ENCODE measurements at places on chromosomes 3 and 15.
A peak's percentile ranks its signal among the peaks of the same experiment; 100 is the strongest.

DNA sequence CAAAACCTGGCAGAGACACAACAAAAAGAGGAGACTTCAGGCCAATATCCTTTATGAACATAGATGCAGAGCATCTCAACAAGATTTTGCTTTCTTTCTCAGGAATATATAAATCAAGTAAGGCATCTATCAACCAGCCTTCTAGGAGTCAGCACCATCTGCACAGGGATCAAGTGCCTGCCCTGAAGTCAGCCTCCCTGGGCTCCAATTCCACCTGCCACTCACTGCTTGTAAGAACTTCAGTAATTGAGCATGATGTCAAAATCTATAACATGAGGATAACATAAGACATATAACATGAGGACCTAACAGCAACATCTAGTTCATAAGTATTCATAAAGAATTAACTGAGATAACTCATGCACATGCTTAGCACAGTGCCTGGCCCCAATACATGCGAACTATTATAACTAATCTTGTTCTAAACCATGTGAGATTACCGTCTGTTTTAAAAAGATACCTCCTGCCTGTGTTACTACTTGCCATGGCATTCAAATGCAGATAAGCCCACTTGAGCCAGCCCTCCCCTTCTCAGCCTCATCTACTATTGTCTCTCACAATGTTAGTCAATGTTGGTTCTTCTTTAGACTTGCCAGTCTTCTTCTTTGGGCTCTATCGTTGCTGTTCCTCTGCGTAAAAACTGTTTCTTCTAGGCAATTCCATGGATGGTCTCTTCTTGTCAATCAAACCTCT, 91.6 kb downstream of the PLD1 start:
- no peak for DNase-seq

- no peak for DNase-seq
Measured at GRCh38 chr3:37129871-37130270, 44.5 kb downstream of the LRRFIP2 start.

DNA sequence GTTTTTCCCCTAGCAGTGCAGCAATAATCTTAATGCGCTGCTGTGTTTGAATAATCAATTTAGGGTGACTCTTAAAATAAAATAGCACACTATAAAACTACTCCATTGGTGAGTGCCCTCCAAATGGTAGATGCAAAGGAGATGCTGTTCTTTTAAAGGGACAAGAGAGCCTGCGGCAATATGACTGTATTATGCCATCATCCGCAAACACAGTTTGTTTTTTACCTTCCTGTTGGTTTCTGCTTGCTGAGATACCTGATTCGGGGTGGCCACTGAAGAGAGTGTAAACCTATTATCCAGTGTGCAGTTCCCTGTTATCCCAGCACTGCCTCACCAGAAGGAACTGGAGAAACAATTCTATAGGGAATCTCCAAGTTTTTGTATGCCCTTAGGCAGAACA, 523.1 kb upstream of the TGFBR2 start:
- no peak for DNase-seq

- no peak for DNase-seq
Measured at GRCh38 chr3:196127308-196128040, 45.6 kb upstream of the TFRC start.

DNA sequence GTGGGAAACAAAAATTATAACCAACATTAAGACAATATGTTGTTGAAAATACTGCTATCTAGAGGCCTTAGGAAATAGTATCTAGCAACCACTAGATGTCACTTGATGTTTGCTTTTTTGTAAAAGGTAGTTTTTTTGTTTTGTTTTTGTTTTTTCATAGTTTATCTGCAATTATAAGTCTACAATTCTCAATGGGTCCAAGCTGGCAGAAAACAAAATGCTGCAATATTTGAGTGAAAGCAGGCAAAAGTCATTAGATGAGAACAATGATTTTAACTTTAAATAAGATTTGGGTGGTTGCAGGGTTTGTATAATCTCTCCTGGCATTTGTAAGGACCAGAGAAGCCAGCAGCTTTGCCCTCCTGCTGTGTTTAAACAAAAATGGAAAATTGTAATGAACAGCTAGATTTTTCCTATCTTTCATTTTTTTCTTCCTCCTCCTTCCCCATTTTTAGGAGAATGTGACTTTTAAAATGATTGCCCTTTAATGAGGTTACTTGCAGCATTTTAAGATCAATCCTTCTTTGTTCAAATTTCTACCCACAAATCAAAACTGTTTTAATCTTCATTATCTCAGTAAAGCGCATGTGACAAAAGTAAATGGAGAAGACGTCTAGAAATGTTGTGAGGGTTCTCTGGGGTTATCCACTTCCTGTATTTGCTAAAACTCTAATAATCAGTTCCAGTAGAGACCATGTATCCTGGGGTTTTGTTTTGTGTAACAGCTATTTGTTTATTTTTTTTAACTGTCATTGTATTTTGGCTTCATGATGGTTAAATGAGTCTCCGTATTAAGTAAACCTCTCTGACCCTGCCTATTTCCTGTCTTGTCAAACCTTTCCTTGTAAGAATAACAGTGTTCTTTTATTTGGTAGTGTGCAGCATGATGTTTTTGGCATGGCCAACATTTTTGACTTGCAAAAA, 27.3 kb downstream of the DUT start:
- DNase-seq, result no peak

DNA sequence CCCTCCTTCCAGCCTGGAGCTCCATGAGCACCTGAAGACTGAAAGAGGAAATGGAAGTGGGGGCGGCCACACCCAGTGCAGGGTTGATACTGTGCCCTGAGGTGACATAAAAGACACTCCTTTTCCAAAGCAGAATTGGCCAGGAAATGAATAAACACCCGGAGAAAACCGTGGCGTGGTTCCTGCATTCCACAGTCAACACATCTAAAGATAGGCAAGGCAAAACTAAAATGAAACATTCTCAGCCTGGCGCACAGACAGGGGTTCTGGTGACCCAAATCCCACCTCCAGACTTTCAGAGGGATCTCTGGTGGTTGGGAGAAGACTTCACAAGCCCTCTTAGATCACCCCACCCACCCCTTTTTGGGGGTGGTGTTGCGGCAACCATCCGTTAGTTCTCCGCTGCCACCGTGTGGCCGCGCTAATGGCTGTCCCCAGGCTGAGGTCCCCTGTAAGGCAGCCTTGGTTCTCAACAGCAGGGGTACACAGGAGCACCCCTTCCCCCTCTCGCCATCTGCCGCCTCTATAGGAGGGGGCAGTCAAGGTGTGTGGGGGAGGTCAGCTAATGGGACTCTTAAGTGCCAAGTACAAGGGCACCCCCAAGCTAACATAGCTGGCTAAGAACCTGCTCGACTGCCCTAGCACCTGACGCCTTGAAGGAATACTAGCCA, 2.5 kb upstream of the MST1R start:
- no peak for DNase-seq

- no peak for DNase-seq
Measured at GRCh38 chr3:19573644-19574043, 360.4 kb downstream of the EFHB start.

DNA sequence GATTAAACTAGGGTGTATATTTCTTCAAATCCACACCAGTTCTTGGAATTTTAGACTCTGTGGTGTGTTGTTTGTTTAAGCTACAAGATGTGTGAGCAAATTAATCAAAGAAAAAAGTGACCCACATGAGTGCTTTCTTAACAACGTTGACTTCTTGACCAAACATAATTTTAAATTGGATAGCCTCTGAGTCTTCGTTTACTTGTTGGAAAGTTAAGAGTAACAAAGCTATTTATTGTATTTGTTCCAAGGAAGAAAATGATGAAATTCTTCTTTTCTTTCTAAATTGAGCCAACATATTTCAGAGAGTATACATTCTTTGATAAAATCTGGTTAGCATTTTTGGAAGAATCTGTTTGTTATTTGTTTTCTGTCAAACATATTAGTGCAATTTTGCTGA, 99.9 kb upstream of the IGSF10 start:
- no peak for DNase-seq

DNA sequence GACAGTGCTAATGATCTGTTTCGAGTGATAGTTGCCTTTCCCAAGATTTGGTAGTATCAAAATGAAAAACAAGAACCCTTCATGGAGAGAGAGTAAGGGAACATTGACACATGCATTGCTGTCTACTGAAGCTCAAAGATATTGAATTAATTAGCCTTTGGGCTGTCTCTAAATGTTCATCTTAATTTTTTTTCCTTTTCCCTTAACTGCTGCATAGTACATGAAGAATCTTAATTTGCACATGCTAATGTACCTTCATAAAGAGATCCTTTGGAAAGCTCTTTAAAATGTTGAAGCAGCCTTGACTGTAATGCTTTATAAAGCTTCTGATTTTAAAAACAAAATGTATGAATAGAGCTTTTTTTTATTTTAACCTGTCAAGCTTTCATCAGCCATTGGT, 452.2 kb downstream of the TUSC7 start:
- DNase-seq, result no peak

- DNase-seq, result peak; percentile 74
Measured at GRCh38 chr3:46693038-46693891, at the start of gene ALS2CL. Gene ALS2CL, minus strand, starts transcription at chr3:46693679. Its CDS starts 4,239 bp downstream, at chr3:46689440.

- DNase-seq, result no peak
Measured at GRCh38 chr3:81723732-81724313, 37.6 kb downstream of the GBE1 start.

DNA sequence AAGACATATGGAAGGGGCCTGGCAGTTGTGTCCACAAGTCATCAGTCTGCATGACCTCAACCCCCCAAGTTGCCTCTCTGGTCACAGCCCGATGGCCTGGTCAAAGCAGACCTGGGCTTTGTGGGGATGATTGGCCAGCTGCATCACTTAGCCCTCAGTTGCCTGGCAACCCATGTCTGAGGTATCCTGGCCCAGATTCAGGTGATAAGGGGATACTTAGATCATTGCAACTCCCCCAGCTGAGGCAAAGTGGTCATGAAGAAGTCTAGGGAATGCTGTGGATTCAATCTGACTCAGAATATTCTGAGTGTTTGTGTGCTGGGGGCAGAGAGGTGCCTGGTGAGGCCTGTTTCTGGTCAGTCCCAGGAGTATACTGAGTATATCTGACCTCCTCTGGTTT, 5.0 kb downstream of the GPR156 start:
- DNase-seq, result no peak

DNA sequence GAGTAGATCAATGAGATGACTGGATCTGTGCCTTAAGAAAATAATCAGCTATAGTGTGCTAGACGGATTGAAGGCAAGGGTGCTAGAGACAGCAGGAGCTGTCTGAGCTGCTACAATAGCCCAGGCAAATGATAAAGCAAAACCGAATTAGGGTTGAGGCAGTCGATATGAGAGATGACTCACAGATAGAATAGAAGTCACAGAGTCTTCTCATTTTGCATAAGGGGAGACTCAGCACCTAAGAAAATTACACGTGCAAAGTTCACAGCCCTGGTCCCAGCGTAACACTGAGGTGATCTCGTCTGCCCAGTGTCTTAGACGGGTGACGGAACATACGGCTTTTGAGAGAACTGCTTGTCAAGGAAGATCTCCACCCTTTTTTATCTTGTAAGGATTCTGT, 11.6 kb downstream of the LPP start:
- DNase-seq, result no peak

- DNase-seq, result no peak
Measured at GRCh38 chr3:126157083-126157768, 23.2 kb downstream of the ALDH1L1 start.

DNA sequence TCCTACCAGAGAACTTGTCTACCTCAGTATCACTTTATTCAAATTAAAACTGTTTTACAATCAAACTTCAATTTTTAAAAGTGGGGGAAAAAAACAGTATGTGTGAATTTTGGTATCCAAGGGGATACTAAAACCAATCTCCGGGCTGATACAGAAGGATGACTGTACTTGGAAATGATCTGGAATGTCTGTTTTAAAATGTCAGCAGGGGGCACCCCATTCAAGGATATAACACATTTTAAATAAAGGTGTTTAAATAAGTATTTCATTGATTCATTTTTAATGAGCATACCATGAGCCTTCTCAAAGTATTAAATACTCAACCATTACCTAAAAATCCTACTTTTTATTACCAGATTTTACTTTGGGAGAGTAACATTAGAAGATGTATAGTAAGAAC, 67.9 kb downstream of the ULK4 start:
- no peak for DNase-seq

- no peak for DNase-seq
Measured at GRCh38 chr3:118059096-118059495, 975.5 kb downstream of the IGSF11 start.

- DNase-seq, result no peak
Measured at GRCh38 chr15:95492388-95493070, 838.0 kb upstream of the NR2F2 start.

- DNase-seq, result no peak
Measured at GRCh38 chr3:17411157-17411877, 331.1 kb downstream of the TBC1D5 start.

DNA sequence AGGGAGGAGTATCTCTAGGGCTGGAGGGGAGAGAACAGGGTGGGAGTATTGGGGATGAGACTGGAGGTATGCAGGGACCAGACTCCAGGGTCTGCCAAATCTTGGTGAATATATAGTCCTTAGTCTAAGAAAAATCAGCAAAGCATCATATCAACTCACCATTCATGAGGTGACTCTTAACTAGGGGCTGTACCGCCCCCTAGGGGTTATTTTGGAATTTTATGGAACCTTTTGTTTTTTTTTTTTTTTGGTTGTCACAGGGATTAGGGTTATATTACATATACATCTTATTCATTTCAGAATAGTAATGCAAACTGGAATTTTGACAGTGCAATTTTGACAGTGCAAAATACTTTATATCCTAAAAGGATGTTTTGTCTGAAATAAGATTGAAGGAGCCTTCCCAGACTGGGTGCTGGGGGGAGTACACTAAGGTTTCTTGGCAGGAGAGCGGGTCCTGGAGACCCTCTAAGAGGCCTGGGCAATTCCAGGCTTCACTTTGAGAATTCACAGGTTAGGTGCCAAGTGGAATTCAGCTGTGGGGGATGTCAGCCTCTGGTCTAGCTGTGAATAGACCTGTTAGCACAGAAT, 7.5 kb downstream of the CMTM7 start:
- no peak for DNase-seq

- no peak for DNase-seq
Measured at GRCh38 chr3:178827285-178827856, 244.2 kb downstream of the ZMAT3 start.

DNA sequence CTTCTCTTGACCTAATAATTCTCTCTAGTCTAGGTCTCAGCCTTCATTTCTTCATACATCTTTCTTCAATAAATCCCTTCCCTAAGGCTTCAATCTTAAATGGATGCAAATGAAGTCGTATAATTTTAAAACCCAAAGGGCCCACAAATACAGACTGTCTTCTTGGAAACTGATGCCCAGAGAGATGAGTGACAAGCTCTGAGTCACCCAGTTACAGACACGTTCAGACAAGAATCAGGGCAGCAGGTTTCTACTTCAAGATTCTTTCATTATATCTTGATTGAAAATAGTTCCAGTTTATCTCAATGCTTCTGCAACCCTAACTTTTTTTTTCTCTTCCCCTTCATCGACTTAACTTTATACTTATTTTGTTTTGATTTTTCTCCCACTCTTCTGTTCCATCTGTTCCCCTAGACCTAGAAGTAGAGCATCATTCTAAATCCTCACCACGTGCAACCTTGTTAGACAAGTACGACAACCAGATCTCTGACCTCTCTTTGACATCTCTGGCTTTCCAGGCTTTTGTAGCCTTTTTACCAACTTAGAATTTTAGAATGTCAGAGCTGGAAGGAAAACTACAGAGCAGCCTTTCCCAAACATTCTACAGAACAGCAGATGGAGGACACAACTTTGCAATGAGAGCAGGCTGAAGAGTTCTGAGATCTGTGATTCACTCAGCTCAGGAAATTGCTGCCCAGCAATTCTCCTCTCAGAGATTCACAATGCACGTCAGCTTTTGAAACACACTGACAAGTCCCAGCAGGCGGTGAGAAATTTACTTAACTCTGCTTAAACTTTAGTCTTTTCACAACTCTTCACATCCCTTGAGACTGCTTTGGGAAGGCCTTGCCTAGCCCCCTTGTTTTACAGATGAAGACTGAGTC, 25.3 kb downstream of the NCEH1 start:
- no peak for DNase-seq
